Fibroblast of lung (primary cell): ENCODE measurements at places on chromosomes 3 and 15.

DNA sequence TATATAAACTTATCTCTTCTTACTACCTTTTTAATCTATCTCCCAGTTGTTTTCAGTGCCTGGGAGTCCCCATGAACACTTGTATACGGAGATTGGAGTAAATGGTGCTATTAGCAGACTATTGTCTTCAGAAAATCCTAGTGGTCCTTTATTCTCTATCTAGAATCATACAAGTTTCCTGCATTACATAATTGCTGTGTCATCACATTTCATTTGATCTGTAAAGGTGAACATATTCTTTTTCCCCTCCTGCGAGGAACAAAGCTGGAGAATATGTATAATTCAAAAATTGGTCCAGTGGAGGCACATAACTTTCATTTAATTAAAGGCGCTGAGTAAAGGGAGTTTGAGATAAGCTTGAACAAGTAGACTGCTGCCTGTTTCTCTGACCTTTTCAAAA, 324.8 kb downstream of the FEZF2 start:
- no peak for DNase-seq

DNA sequence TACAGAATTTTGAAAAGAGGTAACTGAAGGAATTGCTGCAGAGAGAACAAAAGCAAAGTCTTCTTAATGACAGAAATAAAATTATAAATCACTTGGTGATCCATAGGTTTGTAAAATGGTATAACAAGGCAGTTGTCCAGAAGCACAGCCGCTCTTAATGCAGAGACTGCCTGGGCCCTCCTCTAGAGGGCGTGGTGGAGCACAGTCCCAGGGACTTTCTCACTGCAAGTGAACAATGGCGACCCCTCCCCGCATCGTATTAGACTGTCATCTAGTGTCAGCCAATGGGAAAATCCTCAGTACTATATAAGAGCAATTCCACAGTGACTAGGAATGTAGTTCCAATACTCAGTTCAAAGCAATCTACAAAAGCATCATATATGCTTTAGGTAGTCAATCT, 26.4 kb upstream of the ZBED2 start:
- no peak for DNase-seq

DNA sequence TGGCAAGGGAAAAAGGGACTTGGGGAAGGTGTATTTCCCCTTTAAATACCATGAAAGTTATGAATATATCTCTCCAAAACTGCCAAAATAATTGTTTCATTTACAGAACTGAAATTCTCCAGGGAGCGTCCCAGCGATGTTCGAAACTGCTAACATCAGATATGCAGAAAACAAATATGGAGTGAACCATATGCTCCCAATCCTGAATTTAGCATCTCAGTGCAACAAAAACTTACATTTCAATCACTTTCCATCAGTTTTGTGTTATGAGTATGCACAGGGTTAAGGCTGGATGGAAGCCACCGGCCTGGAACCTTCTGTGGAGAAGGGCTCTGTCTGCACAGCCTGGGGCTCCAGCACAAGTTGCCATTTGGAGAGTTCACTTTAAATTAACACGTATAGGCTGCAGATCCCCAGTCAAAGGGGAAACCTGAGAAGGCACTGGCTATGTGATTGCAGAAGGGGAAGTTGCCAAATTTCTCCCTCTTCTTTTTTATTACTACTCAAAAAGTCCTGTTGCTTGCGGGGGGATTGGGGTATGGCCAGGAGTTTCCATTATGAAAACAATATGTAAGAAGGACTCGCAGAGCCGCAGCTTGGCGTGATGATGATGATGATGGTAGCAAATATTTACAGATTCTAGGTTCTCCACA, 56.9 kb upstream of the FOXP1 start:
- DNase-seq: no peak

- no peak for DNase-seq
Observed at GRCh38 chr3:161026612-161027510, 78.3 kb downstream of the B3GALNT1 start.

- DNase-seq: peak; percentile 18
Observed at GRCh38 chr3:170524073-170524472, 61.8 kb downstream of the SLC7A14 start.

GRCh38 chr3:114411811-114412803, 118.3 kb downstream of the TIGIT start:
- peak; percentile 61 for DNase-seq

DNA sequence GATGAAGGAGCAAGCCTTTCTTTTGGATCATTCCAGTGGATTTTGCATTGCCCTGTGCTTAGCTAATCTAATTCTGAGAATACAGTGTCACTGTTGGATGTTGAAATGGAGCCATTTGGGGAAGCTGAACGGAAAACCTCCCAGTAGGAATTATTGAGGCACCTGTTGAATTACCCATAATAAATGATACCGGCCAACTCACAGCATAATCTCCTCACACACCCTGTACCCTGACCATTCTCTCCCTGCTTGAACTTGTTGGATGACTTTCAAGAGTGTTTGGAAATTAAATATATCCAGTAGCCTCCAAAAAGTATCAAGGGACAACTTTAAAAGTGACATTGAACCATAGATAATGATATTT, 171.4 kb upstream of the HES1 start:
- no peak for DNase-seq
